T-helper 17 cell (primary cell): ENCODE measurements at places on chromosomes 13 and 19.

GRCh38 chr19:49546825-49547565, 19.2 kb downstream of the RCN3 start:
- peak; percentile 62 for DNase-seq

DNA sequence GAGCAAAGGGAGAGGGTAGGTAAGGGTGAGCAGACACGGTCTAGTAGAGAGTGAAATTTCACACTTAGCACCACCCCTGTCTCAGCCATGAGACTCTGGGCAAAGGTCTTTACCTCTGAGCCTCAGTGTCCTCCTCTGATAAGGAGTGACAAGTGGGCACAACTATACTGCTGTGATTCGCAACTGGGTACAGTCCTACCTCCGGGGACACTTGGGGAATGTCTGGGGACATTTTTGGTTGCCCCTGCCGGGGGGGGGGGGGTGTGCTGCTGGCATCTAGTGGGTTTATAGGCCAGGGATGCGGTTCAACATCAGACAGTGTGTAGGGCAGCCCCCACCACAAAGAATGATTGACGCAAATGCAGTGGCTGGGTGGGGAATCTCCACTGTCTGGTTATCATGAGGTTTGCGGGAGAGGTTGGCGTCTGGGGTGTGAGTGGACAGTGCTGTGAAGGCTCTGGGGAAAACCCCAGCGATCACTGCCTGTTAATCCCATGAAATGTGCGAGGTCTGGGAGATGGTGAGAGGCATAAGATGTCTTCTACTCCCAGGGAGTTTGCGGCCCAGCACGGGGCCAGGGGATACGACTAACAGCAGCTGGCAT, 4.3 kb downstream of the NACC1 start:
- DNase-seq: no peak

- no peak for DNase-seq
These were observed 347.9 kb downstream of the FGF9 start for GRCh38 chr13:22018836-22019210.

- DNase-seq: no peak
These were observed 24.1 kb downstream of the LGALS16 start for GRCh38 chr19:39679791-39680168.
